ENCODE measurements at places on chromosomes 12 and 14.

DNA sequence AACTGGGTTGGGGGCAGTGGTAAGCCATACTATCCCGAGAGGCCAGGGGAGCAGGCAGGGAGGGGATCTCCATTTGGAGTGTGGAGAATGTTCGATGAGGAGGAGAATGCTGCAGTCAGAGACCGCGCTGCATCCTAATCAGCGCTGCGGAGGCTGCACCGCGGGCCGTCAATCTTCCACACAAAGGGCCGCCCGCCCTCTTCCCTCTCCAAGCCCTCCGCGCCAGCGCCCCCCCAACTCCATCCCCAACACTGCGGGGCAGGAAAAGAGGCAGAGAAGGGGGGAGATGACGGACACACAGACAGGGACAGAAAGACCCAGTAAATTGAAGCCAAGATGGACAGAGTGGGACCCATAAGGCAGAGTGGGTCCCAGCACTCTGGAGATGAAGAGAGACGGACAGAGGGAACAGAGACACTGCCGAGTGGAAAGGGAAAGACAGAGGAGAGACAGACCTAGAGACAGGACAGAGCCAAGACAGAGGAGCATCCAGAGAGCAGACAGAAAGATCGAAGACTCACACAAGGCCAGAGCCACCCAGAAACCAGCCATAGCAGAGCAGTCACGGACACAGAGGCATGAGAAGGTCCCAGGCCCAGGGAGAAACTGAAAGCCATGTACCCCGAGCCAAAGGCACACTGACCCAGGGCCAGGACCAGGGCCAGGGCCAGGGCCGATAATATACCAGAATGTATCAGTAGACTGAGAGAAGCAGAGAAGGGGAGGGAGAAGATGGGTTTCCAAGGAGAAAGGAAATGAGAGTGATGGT, 3.5 kb downstream of the CISTR start:
- no peak for DNase-seq

DNA sequence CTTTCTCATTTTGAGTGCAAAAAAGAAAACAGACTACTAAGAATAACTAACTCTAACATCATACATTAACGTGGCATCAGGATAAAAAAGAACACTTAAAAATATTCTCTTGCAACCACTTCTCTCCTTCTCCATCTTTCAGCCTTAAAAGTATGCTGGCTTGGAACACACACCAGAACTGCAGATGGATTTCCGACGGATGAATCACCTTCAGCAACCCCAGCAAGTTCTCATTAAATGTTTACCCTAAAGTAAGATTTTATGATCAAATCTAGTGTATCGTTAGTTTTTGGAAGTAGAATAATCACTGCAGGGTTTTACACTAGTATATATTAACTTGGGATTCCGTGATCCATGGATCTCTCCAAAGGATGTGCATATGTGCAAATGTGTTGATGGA, 1.2 kb downstream of the NEK9 start:
- DNase-seq: no peak

GRCh38 chr12:131363841-131364495, 346.9 kb upstream of the SFSWAP start:
- DNase-seq: no peak

DNA sequence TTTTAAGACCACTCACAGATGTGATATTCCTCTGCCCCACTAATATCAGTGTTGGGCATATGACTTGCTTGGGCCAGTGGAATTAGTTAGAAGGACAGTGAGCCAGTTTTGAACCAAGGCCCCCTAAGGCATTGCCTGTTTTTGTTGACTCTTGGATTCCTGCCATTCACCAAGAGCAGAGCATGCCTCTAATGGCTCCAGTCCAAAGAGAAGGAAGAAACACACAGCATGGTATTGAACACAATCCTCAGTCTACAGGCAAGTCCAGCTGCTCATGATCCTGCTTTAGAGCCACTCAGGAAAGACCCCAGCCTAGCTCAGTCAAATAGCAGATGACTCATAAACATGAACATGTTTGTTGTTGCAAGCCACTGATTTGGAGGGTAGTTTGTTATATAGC, 1201.5 kb downstream of the BCL11B start:
- no peak for DNase-seq

GRCh38 chr14:101928415-101928841, 35.9 kb upstream of the DYNC1H1 start:
- no peak for DNase-seq

- DNase-seq: peak; percentile 86
These were observed 2.8 kb downstream of the CARMIL3 start for GRCh38 chr14:24054646-24055045.

DNA sequence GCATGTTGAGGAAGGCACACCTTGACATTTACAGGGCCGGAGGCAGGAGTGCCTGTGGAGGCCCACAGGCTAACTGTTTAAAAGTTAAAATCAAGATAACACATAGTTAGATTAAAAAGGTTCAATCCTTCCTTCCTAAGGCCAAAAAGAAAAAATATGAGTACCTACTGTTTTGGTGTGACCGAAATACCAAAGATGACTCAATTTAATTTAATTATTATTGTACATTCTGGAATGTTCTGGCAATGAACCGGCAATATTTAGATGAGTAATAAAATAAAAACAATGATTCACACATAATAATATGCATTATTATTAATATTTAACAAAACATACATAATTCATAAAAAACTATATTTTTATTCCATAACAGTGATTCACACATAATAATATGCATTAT, 136.8 kb upstream of the NTF3 start:
- no peak for DNase-seq

DNA sequence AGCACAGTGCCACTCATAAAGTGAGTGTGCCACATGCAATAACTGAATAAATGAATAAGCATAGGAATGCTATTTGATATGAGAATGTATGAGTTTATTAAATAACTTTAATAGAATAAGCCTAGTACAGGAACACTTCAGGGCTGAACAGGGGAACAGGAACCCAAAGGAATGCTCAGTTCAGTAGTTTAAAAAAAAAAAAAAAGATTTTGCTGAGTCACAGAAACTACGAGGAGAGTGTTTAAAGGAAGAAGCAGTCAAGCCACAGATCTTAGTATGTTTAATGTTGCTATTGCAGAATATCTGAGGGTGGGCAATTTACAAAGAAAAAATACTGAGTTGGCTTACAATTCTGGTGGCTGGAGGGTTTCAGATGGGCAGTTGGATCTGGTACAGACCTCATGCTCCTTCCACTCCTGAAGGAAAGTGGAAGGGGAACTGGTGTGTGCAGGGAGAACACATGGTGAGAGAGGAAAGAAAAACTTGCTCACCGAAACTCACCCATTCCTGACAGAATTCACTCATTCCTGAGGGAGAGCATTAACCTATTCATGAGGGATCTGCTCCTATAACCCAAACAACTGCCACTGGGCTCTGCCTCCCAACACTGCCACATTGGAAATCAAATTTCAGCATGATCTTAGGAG, 880.3 kb upstream of the MGAT4C start:
- DNase-seq: no peak

- DNase-seq: no peak
These were observed 103.2 kb upstream of the PRICKLE1 start for GRCh38 chr12:42692749-42693148.

DNA sequence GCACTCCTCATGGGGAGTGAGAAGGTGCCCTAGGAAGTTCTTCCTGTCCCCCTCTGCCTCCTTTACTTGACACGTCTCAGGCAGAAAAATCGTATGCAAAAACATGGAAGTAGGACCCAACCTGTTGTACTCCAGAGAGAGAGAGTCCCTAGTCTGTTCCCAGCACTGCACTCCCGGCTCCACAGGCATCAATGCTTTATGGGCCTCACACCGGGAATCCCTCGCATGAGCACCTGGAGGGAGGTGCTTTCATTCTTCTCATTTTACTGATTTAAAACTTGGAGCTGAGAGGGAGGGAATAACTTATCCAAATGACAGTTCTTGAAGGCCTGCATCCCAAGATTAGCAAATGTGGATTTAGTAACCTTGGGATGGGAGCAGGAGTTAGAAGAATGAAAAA, 1101.4 kb downstream of the BCL11B start:
- no peak for DNase-seq

DNA sequence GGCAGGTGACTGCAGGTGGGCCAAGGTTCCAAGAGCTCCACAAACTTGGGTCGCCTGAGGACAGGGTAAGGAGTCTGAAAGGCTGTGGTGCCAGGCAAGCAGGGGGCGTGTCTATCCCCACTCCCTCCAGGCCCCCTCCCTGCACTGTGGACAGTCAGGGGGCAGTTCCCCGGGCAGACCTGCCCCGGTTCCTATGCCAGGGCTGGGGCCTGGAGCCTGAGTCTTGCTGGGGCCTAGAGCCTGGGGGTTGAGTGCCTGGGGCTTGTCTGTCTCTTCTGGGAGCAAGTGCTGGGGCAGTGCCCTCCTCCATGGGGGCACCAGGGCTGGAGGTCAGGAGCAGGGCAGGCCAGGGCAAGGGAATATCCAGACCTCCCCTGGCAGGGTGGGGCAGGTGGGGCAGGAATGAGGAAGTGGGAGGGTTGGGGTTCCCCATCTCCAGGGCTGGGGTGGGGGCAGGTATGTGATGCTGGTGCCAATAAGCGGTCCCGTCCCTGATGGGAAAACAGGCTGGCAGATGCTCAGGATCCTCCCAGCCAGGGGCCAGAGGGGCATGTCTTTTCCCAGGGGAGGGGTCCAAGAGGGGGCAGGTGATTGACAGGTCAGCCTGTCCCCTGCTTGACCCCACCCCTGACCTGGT, 11.9 kb upstream of the TNFAIP2 start:
- DNase-seq: no peak

DNA sequence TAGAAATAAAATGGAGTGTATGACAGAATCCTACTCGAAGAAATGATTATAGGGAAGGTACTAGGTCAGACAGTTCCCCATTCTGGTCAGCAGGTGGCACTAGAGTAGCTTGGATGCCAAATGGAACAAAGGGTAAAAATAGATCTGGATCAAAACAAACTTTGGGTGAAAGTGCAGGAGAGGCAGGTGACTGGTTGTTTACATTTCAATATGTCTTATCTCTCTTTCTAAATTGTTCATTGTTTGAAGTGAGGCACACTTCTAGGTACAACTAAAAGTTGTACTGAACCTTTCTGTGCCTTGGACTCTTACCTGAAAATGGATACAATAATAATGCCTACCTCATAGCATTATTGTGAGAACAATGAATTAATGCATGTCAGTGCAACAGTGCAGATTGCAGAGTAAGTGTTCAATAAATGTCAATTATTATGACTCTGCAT, 62.0 kb upstream of the OSBPL8 start:
- no peak for DNase-seq

- no peak for DNase-seq
These were observed 6.1 kb downstream of the ERGIC2 start for GRCh38 chr12:29374913-29375312.

GRCh38 chr12:110200124-110200417, 75.9 kb downstream of the IFT81 start:
- DNase-seq: no peak

DNA sequence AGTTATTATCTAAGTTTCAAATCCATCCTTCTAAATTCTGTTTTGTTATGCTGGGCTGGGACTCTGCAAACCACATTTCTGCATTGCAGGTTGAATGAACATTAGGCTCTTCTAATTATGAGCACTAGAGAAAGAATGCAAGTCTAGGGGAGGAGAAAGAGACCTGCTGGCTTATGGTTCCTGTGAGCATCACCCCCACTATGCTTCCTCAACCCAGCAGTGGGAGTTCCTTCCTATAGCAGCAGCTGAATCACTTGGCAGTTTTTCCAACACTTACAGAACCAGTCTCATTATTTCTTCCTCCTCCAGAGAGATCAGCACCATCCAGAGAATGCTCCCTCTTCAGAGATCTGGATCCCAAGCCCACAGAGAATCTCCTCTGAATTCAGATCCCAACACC, 297.7 kb upstream of the CLEC14A start:
- no peak for DNase-seq

- peak; percentile 60 for DNase-seq
These were observed 3.6 kb upstream of the BATF start for GRCh38 chr14:75518625-75519024.

DNA sequence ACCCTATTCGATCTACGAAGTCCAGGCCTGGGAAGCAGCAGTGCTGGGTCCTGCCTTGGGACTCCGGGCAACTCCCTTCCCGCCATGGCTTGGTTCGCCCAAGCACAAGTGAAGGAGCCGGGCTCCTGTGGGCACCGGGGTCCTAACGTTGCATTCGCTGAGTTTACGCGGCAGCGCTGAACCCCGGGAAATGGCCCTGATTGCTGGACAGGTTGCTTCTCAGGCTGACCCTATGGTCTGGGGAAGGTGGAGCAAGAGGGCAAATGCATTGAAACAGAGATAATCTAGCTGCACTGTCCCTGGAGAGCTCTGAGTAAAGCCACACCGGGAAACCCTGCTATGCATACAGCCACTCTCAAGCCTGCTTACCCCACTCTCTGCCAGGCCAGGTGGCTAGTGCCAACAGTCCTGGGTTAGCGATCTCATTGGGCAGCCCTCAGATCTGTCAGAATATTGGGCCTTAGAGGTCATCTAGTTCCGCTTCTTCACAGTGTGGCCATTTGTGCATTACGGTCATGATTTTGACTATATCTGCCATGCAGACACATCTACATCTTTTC, 11.3 kb downstream of the SYNE3 start:
- no peak for DNase-seq

DNA sequence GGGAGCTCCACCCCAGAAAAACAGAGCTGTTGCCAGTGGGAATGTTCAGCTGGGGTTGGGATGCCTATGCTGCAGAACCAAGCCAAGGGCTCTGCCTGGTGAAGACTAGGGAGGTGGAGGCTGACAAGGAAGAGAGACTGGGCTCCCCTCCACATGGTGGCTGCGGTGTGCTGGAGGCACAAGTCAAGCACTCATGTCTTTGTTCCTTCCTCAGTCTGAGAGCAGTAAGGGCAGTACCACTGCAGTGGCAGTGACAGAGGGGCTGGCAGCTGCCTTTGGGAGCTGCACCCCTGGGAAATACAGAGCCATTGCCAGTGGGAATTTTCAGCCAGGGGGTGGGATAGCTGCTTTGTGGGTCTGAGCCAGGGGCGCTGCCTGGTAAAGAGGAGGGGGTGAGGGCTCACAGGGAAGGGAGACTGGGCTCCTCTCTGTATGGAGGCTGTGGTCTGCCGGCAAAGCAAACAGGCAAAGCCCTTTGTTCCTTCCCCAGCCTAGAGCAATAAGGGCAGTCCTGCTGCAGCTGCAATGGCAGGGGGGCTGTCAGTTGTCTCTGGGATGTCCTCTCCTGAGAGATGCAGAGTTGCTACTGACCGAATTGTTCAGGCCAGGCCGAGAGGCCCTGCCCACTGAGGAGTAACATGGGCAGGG, 255.9 kb downstream of the RAD51B start:
- no peak for DNase-seq

DNA sequence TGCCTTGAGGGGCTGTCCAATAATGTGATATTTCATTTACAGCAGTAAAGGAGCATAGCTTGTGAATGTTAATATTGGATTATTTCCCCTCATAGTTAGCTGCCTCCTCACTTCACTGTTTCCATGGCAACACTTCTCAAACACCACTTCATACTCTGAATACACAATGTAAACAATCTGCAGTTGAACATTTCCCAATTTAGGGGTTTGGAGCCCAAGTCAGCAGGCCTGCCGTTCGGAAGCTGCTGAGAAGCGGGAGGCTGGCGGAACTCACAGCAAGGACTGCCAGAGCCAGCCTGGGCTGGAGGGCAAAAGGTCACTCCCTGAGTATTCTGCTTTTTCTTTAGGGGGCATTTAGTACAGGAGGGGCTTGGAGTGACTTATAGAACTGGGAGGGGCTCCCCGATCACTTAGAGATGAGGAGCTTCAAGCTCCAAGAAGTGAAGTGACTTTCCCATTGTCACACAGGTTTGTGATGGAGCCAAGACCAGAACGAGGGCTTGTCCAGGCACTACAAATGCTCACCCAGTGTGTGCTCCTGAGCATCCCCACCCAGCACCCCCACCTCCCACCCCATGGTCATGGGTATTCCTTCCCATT, 12.1 kb upstream of the SLC24A4 start:
- DNase-seq: peak; percentile 57

Measured in mesenteric fat pad (tissue), 1 donor.